Testis (tissue), 5 donors: ENCODE measurements at places on chromosomes 3 and 15.

DNA sequence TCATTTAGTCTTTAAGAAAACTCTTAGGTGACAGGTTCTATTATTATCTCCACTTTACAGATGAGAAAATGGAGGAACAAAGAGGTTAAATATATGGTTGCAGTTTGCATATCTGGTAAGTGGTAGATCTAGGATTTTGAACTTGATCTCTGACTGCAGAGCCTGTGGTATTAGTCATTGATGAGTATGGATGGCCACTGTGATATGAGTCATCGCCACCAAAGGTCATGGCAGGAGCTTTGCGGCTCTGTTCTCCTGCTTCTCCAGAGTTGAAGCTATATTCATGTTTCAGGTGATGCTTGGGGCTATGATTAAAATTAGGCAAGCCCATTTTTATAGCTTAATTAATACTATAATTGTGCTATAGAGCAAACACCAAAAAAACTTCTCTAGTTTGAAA lies 306.2 kb upstream of the DPPA4 start:
- no peak for DNase-seq

DNA sequence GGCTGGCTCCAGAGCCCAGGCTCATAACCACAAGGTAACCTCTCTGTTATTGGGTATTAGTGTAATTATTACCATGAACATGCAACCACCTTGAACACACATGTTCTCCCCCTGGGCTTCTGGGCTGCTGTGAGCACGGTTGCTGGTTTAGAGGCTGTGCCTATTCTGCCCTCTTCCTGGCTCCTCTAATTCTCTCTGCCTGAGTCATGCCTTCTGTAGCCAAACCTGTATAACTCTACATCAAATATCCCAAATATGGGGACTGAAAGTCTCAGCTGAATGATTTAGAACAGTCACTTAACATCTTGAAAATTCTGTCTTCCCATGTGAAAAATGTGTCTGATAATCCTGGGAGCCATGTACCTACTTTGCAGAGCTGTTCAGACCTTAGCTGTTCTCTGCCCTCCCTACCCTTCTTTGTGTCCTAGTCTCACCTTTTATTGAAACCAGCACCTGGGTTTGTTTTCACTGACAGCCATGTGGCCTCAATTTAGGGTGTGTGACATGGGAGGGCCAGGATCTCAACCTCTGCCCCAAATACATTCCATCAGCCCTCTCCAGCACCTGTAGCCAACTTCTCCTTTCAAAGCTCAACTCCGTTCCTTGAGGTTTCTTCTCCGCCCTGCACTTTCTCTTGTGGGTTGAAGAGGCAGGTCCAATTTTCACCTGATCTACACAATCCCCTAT lies 60.7 kb downstream of the PDZRN3 start:
- no peak for DNase-seq

DNA sequence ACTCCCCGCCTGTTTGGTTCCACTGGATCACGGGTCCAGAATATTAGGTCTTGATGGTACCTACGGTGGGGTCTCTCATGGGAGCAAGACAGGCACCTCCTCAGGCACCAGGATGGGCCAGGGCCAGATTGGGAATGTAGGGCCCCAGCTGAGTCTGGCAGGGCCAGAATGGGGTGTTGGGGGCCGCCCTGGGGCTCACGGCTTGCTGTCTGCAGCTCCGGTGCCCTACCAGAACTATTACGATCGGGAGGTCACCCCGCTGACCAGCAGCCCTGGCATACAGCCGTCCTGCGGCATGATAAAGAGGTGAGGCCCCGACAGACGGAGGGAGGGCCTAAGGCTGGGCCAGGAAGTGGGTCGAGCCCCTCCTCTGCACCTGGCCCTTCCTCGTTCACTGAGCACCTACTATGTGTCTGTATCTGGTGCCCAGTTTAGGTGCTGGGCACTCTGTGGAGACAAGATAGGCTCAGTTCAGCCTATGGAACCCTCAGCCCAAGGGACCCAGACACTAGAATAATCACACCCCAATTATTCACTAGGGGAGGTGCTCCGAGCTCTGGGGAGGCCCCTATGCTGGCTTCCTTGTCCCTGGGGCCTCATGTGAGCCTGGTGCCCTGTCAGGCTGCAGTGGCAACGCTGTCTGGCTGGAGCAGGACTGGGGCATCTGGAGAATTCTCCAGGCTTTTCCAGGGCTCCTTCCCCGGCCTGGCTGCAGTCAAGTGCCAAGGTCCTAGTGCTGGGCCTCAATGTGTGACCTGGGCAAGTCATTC lies 37.9 kb downstream of the PSTPIP1 start:
- peak; percentile 7 for DNase-seq

- DNase-seq: no peak
Measured at GRCh38 chr3:5980475-5980874, 793.0 kb downstream of the EDEM1 start.

GRCh38 chr15:61483599-61483998 lies 254.5 kb upstream of the RORA start:
- no peak for DNase-seq
